ENCODE measurements at places on chromosomes 4 and X.

DNA sequence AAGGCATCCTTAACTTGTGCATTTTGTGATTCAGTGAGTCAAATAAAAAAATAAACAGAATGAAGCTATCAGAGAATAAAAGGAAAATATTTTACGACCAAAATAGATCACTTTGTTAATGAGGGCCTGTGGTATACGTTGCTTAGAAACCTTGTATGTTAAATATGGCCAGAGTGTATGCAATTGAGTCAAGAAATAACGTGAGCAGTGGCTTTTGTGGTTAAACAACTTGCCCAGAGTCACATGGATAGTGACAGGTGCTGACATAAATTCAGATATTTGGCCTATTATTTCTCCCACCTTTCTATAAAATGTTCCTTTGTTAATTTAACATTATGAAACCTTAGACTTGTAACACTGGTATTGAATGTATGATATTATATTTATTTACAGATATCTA, 393.4 kb downstream of the PABPC4L start:
- DNase-seq: no peak

DNA sequence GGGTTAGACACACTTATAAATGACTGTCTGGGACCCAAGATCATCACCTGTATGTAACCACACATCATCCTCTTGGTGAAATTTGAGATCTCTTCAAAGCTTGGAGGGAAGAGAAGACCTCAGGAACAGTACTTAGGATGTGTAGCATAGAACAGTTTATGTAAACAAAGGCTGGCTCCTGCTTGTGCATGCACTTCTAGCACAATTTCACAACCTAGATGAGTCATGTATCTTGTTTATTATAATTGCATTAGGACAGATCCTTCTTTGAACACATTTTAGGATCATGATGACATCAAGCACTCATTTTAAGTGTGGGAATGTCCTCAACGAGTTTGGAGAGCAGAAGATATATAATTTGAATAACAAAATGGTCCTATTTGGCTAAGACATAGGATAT, 26.3 kb upstream of the ZMAT1 start:
- no peak for DNase-seq

DNA sequence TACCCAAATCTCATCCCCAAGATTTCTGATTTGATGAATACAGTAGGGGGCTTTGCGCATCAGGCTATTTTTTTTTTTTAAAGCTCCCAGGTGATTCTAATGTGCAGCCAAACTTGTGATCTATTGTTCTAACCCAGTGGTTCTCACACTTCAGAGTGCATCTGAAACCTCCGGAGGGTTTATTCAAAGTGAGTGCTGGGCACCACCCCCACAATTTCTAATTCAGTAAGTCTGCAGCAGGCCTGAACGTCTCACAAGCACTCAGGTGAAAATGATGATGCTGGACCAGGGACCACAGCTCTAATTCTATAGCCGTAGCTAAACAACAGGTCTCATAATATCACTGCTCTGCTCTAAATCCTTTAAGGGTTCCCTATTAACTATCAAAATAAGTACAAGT, 211.4 kb downstream of the FMR1NB start:
- DNase-seq: no peak

GRCh38 chr4:15893962-15894361, 44.6 kb downstream of the FGFBP1 start:
- DNase-seq: no peak

GRCh38 chr4:11106190-11106589, 322.5 kb downstream of the HS3ST1 start:
- no peak for DNase-seq

DNA sequence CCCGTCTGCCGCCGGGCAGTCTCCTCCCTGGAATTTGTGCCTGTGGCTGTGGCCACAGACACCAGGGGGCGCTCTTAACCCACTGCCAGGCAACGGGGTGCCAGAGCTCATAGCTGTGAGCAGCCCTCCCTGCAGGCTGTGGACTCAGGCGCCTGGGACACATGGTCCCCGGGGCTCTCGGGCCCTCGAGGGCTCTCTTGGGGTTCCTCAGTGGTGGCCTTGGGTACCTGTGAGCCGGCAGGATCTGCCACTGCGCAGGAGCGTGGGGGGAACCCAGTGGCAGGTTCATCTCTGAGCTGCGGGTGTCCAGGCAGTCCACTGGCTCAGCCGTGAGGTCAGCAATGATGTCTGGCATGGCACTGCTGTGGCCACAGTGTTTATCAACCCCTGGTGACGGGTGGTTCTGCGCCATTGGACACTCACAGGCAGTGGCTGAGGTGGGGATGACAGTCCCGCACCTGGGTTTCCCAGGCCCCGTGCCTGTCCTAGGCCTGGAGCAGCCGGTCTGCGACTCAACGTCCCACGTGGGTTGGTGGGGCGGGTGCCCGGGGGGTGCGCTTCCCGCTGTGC, 37.2 kb downstream of the PCGF3 start:
- peak; percentile 68 for DNase-seq

GRCh38 chr4:6530301-6530700, 44.7 kb upstream of the MAN2B2 start:
- no peak for DNase-seq

DNA sequence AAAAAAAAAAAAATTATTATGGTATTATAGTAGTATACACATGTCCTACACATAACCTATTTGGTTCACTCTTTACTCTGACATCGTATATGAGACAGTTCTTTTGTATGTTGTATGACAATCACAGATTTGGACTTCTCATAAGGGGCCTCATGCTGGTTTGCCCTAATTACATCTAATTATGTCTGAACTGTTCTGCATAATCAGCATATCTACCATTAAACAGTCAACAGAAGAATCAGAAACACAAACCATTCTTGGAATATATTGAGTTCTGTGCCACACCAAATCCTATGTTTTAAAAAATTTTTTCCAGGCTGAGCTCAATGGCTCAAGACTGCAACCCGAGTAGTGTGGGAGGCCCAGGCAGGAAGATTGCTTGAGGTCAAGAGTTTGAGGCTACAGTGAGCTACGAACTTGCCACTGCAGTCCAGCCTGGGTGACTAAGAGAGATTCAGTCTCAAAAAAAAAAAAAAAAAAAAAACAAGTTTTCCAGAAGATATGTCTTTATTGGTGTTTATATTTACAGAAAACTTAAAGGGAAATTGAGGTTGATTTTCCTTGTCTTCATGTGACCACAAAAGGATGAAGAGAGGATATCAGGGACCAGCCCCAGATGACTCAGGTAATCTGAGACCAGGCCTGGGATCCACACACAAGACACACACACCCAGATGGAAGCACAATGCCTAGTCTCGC, 22.2 kb downstream of the TRIM61 start:
- no peak for DNase-seq

- no peak for DNase-seq
Observed at GRCh38 chr4:138248058-138248457, 5.9 kb upstream of the SLC7A11 start.

GRCh38 chr4:13514722-13515121, 29.6 kb downstream of the NKX3-2 start:
- DNase-seq: no peak

GRCh38 chr4:105619188-105619931, 66.9 kb downstream of the ARHGEF38 start:
- DNase-seq: no peak

- no peak for DNase-seq
Observed at GRCh38 chrX:106710771-106711170, 15.7 kb upstream of the RNF128 start.

- no peak for DNase-seq
Observed at GRCh38 chr4:63937961-63938360, 471.3 kb downstream of the TECRL start.

- DNase-seq: no peak
Observed at GRCh38 chrX:140507223-140507981, 2.5 kb upstream of the SOX3 start.

- no peak for DNase-seq
Observed at GRCh38 chr4:38686682-38687081, 22.7 kb downstream of the KLF3 start.

DNA sequence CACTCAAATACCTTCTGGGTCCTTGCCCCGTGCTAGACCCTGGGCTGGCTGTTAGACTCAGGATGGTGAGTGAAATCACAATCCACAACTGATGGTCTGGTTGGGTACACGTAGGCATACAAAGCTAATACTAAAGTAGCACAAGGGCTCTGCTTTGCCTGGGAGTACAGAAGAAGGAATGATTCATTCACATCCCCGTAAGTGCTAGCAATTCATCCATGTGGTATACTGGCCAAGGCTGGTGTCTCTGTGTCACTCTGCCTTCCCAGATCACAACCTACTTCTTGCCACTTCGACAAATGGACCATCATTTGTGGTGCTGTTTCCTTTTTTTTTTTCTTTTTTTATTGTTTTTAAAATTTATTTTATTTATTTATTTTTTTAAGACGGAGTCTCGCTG, 19.7 kb upstream of the RBM47 start:
- no peak for DNase-seq

DNA sequence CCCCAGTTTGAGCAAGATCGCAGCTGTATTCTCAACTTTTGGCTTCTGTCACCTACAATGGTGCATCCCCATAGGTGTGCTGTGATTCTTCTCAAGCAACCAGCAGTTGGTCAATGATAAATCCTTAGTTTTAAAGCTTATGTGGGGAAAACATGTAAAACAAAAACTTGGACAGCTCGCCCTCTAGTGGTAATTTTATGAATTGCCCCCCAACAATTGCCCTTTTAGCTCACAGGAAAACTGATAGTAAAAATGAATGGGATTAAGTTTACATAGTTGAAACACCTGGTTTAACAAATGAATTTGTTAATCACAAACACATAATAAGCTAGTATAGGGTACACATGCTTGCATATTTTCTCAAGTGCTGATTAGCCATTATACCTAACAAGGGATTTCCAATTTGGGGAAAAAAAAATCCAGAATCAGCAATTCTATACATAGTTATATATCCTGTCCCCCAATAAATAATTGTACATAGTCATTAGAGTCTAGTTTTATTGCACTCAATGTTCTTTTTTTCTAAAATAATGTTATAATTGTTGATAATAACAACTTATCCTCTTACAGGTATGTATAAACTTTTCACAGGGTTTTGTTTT, 30.1 kb downstream of the TEX13A start:
- no peak for DNase-seq

- no peak for DNase-seq
Observed at GRCh38 chrX:129176710-129177109, 346.6 kb downstream of the SMARCA1 start.

GRCh38 chr4:164508771-164509170, 245.2 kb upstream of the SMIM31 start:
- no peak for DNase-seq

GRCh38 chrX:84339507-84340364, 151.7 kb upstream of the RPS6KA6 start:
- no peak for DNase-seq

GRCh38 chr4:130722361-130722760, 1626.4 kb downstream of the C4orf33 start:
- DNase-seq: no peak

DNA sequence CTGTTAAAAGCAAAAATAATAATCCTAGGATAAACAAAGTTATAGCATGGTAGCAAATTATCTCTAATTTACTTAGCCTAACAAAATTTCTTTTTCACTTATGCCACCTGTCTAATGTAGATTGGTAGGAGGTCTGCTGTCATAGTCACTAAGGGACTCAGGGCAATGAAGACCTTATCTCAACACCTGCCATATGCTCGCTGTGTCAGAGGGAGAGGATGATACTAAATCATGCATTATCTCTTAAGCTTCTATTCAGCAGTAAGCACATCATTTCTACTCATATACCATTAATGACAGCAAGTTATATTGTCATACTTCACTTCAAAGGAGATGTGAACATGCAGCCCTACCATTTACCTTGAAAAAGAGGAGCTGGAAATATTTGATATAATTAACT, 44.1 kb downstream of the AFM start:
- DNase-seq: no peak

DNA sequence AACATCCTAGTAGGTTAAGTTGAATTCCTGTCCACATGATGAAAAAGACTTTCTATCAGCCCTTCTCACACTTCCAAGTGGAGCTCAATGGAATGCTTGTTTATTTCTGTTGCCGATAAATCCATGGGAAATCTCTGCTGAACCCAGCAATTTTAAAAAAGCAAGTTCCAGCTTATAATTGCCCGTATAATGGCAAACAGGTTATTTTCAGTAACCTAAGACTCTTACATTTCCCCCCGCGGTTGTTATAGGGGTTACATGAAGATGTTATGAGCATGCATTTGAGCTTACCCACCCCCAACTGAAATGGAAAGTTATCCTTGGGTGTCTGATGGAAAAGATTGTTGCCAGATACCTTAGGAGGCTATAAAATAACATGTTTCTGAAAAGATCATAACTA, 136.2 kb downstream of the PALLD start:
- no peak for DNase-seq

DNA sequence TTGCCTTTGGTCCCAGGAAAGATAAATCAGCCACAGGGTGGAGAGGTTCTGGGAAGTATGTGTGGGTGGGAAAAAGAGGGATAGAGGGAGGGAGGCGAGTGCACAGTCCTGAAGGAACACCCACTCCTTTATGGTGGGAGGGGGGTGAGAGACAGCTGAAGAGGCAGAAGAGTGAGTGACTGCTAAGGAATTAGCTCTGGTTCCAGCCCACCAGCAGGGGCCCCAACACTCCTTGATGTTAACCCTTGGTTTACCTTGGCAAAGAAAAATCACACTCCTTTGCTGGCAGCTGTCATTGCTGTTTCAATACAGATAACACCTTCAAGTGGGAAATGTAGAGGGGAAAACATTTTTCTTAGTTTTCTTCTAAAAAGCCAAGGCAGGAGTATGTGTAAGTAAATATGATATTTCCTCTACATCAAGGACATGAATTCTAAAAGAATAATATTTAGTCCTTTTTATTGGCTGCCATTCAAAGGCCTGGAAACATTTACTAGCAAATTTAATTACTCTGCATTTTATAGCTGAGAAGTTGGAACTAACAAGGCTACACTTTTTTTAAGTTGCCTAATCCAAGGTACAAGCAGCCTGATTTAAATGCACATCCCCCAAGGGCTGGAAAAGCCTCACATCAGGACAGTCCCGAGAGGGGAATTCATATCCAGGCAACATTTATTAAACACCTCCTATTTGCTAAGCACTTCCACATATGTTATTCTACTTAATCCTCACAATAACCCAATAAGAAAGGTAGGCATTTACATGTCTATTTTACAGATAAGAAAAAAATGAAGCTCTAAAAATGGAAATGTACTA, 81.7 kb downstream of the HS6ST2 start:
- no peak for DNase-seq

DNA sequence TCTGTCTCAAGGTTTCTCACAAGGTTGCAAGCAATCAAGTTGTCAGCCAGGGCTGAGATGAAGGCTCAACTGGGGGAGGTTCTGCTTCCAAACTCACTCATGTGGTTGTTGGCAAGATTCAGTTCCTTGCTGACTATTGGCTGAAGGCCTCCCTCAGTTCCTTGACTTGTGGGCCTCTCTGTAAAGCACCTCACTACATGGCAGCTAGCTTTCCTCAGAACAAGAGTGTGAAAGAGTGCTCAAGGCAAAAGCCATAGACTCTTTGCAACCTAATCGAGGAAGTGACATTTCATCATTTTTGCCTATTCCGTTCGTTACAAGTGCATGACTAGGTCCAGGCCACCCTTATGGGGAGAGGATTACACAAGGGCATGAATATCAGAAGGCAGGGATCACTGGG, 52.0 kb downstream of the CXorf58 start:
- no peak for DNase-seq

- DNase-seq: no peak
Observed at GRCh38 chrX:151239751-151240150, 63.4 kb downstream of the GPR50 start.

- no peak for DNase-seq
Observed at GRCh38 chrX:132071254-132071653, 48.2 kb downstream of the STK26 start.

- no peak for DNase-seq
Observed at GRCh38 chr4:156661555-156661954, 310.0 kb downstream of the PDGFC start.

- peak; percentile 23 for DNase-seq
Observed at GRCh38 chr4:113901994-113902787, 77.3 kb downstream of the ARSJ start.
